ENCODE measurements at places on chromosomes 6 and 20.

GRCh38 chr6:166906376-166907044, 49.8 kb downstream of the RNASET2 start:
- no peak for DNase-seq

DNA sequence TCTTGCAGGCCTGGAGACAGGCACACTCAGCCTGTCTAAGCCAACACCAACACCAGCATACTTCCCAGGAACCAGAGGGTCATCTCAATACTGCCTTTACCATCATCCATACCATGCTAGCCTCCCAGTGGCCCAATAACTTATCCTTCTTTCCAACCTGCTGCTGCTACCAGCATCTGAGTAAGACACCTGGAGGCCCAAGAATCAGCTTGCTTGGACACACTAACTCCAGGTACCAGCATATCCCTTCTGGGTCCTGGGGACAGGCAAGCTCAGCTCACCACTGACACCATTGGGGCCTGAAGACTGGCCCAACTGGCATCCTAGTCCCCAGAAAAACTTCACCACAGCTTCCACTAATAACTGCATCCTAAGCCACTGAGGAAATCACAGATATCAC, 205.3 kb downstream of the CD109 start:
- DNase-seq: no peak

DNA sequence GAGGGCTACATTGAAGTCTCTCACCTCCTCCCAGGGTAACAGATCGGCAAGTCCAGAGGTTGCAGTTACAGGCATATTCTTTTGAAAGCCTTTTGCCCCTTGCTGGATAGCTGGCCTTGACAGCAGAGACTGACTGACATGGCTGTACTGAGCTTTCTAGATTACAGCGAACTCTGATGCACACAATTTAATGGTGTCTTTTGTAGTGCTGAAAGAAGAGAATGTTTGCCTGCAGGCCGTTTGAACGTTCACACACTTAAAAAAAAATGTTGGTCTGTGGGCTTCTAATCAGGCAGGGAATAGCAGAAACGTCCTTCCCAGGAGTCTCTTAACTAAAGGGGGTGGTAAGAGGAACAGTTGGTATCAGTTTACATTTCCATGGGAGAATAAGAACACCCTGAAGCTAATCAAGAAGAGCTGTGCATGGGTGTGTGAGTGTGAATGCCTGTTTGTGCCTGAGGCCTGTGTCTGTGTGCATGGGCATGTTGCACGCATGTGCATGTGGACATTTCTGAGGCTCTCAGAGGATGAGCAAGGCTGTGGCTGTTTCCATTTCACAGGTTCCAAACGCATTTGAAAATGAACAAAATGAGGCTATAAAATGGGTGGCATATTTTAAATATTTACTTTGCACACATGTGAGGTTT, 213.9 kb upstream of the SSTR4 start:
- DNase-seq: no peak

DNA sequence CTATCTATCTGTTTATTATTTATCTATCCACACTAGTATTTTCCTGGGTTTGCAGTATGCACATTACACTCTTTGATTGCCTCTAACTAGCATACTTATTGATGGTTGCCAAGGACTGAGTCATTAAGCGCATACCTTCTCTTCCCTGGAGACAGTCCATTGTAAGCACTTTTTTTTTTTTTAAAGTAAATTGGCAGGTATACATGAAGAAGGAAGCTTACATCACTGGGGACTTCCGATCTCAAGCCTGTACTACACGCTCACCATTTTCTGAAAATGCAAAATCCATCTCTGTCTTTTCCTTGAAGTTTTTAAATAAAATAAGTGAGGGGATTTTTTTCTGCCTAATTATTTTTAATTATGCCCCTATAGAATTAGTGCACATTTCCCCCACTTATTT, 63.5 kb downstream of the HMGN3 start:
- peak; percentile 73 for DNase-seq

DNA sequence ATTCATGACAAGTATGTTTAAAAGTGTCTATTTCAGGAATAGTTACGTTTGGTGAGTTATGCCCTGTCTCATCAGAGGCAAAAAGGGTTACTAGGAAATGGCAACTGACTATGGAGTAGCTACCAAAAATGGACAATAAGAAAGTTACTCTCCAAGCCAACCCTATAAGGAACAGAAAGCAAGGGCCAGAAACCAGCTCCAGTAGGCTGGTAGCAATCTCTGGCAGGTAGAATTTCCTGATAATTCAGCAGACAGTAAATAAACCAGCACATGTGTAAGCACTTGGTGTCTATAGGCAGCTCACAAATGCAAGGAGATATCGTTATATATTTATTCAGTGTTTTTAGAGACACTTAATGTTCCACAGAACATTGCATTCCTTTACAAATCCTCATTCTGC, 20.3 kb downstream of the SOX4 start:
- DNase-seq: no peak

DNA sequence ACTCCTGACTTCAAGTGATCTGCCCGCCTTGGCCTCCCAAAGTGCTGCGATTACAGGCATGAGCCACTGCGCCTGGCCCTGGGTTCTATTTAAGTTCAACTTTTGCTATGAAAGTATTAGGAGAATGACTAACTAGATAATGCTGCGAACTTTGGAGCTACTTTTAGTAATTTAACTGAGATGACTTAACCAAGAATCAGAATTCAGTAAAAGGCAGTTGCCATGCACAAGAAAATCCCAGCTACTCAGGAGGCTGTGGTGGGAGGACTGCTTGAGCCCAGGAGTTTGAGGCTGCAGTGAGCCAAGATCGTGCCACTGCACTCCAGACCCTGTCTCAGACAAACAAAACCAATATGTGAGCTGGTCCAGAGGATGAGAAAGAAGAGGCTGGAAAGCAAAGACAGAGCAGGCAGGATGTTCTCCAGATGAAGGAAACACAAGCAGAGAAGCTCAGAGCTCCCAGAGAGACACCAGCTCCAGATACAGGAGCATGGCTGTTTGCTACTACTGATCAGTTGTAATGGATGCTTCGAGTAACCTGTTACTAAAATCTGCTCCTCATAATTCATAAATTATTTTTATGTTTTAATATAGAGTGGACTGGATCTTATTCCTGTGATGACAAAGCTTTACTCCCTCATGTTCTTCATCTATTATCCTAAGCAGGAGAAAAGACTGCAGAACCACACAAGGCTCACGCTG, 23.9 kb downstream of the ZNF217 start:
- DNase-seq: no peak

DNA sequence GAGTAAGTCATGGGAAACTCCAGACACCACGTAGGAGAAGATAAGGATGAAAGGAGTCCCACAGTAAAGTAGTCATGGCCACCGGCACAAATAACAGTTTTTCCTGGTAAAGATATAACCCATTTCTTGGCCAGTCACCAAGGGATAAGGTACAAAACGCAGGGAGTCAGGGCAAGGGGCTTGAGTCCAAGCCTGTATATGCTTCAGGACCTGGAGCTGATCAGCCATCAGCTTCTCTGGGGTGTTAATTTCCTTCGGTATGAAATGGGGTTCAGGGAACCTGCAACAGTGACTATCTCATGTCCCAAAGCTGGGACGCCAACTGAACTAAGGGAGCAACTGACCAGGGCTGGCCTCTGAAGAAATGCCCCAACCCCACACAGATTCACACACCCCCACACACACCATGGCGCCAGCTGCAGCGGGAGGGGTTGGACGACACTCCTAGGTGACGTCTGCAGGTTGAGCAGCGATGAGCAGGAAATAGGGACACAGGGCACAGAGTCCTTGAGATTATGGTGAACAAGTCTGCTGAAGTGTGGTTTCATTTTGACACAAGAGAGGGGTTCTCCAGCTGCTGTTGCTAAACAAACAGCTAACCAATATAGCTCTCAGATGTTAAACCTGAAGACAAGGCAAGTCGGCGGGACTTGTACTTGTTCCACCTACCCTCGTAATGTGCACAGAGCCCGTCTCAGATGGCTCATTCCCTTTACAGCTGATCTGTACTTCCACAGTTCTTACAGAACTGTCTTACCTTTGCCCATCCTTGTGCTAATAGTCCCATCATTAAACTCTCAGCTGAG, 7.4 kb upstream of the ADTRP start:
- no peak for DNase-seq

All from epithelial cell of prostate (primary cell).